Panc1 (cell line): ENCODE measurements at places on chromosomes 5 and 9. TPM values are rescaled to one million over a fixed set of nuclear protein-coding genes. Genes with fewer than 3 reads are reported as not detected.

GDNF gene
- total RNA-seq, result not detected

FLT4 gene
- 0.44 TPM for total RNA-seq

ADAMTS16 gene
- 0.54 TPM for total RNA-seq

NR6A1 gene
- 7.6 TPM for total RNA-seq

SLC25A2 gene
- total RNA-seq, result 0.28 TPM

GABBR2 gene
- 6.3 TPM for total RNA-seq

ARL10 gene
- total RNA-seq, result 2.0 TPM

GMCL2 gene
- total RNA-seq, result not detected

GRCh38 chr5:32984851-32985610 is 273.9 kb downstream of the NPR3 start:
- H3K4me1 ChIP-seq, result no peaks in the 10 kb centered on the region

GRCh38 chr9:37963936-37964739 is 60.2 kb upstream of the SLC25A51 start:
- no peak for DNase-seq
- H3K36me3 ChIP-seq, result no peaks in the 10 kb centered on the region; the same call in none of the 2 replicates
- peaks cover 48% of the 10 kb centered on the region for H3K4me1 ChIP-seq
- no peaks in the 10 kb centered on the region for H3K27me3 ChIP-seq

DNA sequence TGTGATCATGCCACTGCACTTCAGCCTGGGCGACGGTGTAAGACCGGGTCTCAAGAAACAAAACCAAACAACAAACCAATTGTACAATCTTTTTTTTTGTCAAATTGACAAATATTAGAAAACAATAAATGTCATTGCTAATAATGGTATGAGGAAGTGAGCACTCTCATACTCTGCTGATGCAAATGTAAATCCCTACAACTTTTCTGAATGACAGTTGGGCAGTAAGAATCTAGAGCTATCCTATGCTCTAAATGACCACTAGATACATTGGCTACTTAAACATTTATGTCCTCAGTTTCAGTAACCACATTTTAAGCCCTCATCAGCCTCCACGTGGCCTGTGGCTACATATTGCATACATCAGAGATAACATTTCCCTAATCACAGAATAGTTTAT is 256.2 kb downstream of the FER start:
- no peak for DNase-seq
- no peak overlapping the region for H3K27ac ChIP-seq
- H3K4me3 ChIP-seq, result no peak overlapping the region
- H3K4me1 ChIP-seq, result no peaks in the 10 kb centered on the region
- H3K36me3 ChIP-seq, result no peaks in the 10 kb centered on the region
- no peaks in the 10 kb centered on the region for H3K27me3 ChIP-seq

DNA sequence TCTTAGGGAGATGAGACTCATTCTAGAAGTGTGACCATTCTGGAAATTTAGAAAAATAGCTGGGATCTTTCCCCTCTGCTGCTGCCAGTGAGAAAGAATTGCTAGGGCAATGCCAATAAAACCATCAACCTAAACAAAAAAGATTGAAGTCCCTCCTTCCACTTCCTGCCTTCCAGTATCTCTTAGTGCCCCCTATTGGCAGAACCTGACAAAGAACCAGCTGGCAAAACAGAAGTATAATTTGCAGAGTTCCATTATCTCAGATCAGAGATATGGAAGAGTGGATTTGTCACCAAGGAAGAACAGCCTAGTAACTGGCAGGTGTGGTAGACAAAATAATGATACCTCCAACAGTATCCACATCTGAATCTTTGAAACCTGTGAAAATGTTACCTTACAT is 13.8 kb upstream of the PLCXD3 start:
- H3K4me3 ChIP-seq, result no peak overlapping the region
- H3K36me3 ChIP-seq, result no peaks in the 10 kb centered on the region
- no peaks in the 10 kb centered on the region for H3K27me3 ChIP-seq

- H3K4me1 ChIP-seq, result peaks cover 20% of the 10 kb centered on the region
- H3K4me3 ChIP-seq, result peak overlapping the region; percentile 41
- peak overlapping the region; percentile 81 for H3K27ac ChIP-seq
These were observed 11.3 kb downstream of the C9orf50 start for GRCh38 chr9:129609486-129610212.

DNA sequence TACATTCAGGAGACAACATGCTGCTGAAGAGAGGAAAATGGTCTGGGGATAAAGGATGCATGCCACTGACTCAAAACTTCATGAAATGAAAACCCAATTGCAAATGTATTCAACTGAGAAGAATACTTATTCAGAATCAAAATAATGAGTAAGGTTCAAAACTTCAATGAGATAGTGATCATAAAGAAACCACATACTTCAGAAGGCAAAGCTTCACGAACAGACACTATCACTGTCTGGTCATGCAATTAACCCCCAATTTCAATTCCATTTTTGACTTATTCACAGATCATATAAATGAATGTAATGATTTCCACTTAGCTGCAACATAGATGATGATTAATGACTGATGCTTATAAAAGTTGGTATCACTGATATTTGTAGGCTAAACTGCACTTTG is 33.0 kb upstream of the CTNNAL1 start:
- H3K4me3 ChIP-seq, result no peak overlapping the region
- no peak overlapping the region for H3K27ac ChIP-seq
- DNase-seq, result no peak
- no peaks in the 10 kb centered on the region for H3K27me3 ChIP-seq

DNA sequence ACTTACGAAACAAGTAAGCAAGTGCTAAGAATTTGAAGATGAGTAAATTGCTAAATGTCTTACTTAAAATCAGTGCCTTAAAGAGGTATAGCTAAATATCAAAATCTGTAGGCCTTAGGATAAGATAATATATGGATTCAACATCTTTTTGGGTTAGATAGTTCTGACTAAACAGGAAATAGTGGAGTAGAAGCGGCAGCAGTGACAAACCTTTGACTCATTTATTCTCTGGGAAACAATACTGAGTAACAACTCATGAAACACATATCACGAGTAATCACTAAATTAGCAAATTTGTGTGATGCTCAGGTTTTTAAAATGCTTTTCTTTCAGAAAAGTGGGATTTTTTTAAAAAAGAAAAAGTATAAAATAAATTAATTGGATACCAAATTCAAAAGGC is 762.1 kb upstream of the TYRP1 start:
- H3K4me3 ChIP-seq, result no peak overlapping the region
- H3K4me1 ChIP-seq, result no peaks in the 10 kb centered on the region
- no peak overlapping the region for H3K27ac ChIP-seq
- no peaks in the 10 kb centered on the region for H3K36me3 ChIP-seq

DNA sequence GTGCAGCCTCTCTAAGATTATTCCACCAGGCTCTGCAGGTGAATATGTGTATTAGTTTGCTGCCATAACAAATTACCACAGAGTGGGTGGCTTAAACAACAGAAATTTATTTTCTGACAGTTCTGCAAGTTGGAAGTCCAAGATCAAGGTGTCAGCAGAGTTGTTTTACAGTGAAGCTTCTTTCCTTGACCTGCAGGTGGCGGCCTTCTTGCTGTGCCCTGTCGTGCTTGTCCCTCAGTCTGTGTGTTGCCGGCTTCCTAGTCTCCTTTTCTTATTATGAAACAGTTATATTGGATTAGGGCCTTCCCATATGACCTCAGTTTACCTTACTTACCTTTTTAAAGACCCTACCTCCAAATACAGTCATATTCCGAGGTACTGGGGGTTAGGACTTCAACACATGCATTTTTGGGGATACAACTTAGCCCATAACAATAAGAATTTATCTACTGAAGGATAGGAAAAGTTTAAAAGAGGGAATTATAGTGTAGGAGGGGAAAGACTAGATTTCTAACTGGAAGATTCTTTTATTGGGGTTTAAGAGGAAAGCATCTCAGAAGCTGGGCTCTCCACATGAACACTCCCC is 97.4 kb downstream of the OSTF1 start:
- no peaks in the 10 kb centered on the region for H3K4me1 ChIP-seq
- peaks cover 2% of the 10 kb centered on the region; the same call in 1 of the 2 replicates for H3K27me3 ChIP-seq
- H3K4me3 ChIP-seq, result no peak overlapping the region
- DNase-seq, result peak; percentile 42
- H3K36me3 ChIP-seq, result no peaks in the 10 kb centered on the region
- no peak overlapping the region for H3K27ac ChIP-seq

GRCh38 chr5:81513473-81513872 is 119.5 kb upstream of the ACOT12 start:
- H3K4me3 ChIP-seq, result no peak overlapping the region
- H3K36me3 ChIP-seq, result no peaks in the 10 kb centered on the region
- DNase-seq, result no peak
- no peaks in the 10 kb centered on the region for H3K27me3 ChIP-seq
- no peaks in the 10 kb centered on the region for H3K4me1 ChIP-seq

GRCh38 chr9:123975871-123976270 is 35.7 kb upstream of the LHX2 start:
- H3K27ac ChIP-seq, result no peak overlapping the region
- no peaks in the 10 kb centered on the region for H3K36me3 ChIP-seq
- no peaks in the 10 kb centered on the region for H3K4me1 ChIP-seq
- H3K27me3 ChIP-seq, result no peaks in the 10 kb centered on the region
- no peak for DNase-seq

- H3K4me1 ChIP-seq, result no peaks in the 10 kb centered on the region; the same call in 1 of the 2 replicates
- DNase-seq, result no peak
- no peak overlapping the region for H3K4me3 ChIP-seq
- H3K36me3 ChIP-seq, result no peaks in the 10 kb centered on the region; the same call in 1 of the 2 replicates
- no peak overlapping the region for H3K27ac ChIP-seq
These were observed 256.8 kb upstream of the TNC start for GRCh38 chr9:115374724-115375268.

DNA sequence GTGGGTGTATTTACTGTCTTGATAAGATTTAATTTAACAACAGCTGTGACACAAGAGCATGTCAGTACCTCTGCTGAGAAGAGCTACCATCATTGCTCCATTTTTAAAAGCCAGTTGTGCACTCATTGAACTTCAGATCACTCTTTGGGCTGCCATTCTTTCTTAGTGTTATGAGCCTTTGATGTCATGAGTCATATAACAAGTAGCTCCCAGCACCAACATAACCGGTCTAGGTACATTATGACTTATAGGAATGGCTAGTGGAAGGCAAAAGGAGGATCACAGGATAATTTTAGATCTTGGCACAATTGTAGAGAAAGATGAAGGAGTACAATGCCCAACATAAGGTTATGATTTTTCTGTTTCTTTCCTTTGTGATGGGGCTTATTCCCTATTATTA is 170.8 kb upstream of the FBN2 start:
- DNase-seq, result no peak
- no peaks in the 10 kb centered on the region for H3K4me1 ChIP-seq
- no peaks in the 10 kb centered on the region for H3K27me3 ChIP-seq
- H3K4me3 ChIP-seq, result no peak overlapping the region
- H3K36me3 ChIP-seq, result no peaks in the 10 kb centered on the region

- no peak for DNase-seq
- H3K27me3 ChIP-seq, result no peaks in the 10 kb centered on the region
- no peaks in the 10 kb centered on the region for H3K4me1 ChIP-seq
- H3K27ac ChIP-seq, result no peak overlapping the region
These were observed 150.2 kb upstream of the KLF9 start for GRCh38 chr9:70564468-70565335.

GRCh38 chr5:63961125-63961597 is 1.1 kb downstream of the HTR1A start:
- H3K36me3 ChIP-seq, result no peaks in the 10 kb centered on the region
- no peak overlapping the region for H3K4me3 ChIP-seq
- no peak for DNase-seq
- H3K4me1 ChIP-seq, result no peaks in the 10 kb centered on the region
- H3K27ac ChIP-seq, result no peak overlapping the region

GRCh38 chr5:422323-423232 is 20.4 kb upstream of the EXOC3 start:
- H3K4me1 ChIP-seq, result no peaks in the 10 kb centered on the region
- H3K4me3 ChIP-seq, result no peak overlapping the region
- no peak overlapping the region for H3K27ac ChIP-seq
- no peaks in the 10 kb centered on the region for H3K36me3 ChIP-seq
- no peak for DNase-seq

- no peak for DNase-seq
- H3K27me3 ChIP-seq, result no peaks in the 10 kb centered on the region; the same call in 1 of the 2 replicates
- no peaks in the 10 kb centered on the region for H3K36me3 ChIP-seq
- H3K4me1 ChIP-seq, result no peaks in the 10 kb centered on the region
These were observed 420.6 kb downstream of the MED10 start for GRCh38 chr5:5957737-5958136.

DNA sequence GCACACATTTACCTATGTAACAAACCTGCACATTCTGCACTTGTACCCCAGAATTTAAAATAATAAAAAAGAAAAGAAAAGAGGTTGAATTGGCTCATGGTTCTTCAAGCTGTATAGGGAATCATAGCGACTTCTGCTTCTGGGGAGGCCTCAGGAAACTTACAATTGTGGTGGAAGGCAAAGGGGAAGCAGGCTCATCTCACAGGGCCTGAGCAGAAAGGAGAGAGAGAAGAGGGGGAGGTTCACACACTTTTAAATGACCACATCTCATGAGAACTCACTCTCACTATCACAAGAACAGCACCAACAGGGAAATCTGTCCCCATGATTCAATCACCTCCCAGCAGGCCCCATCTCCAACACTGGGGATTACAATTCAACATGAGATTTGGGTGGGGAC is 214.6 kb downstream of the CDK5RAP2 start:
- H3K4me1 ChIP-seq, result peaks cover 4% of the 10 kb centered on the region; the same call in 1 of the 2 replicates
- no peaks in the 10 kb centered on the region for H3K36me3 ChIP-seq
- no peaks in the 10 kb centered on the region for H3K27me3 ChIP-seq
- no peak overlapping the region for H3K27ac ChIP-seq

DNA sequence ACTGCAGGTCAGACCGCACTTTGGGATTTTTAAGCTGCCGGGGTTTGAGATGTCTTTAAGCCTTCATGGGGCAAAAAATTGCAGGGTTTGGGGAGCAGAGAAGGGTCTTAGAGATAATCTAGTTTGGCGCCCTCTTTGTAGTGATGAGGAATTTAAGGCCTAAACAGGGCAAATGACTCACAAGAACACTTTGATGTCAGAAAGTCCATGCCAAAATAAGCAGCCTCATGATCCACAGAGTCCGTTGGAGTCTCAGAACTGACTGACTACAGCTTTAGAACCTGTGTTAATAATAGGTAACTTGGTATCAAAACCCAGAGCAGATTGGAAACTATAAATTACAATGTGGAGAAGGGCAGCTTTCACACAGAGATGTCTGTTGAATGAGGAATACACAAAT is 35.9 kb upstream of the PTGS1 start:
- no peaks in the 10 kb centered on the region for H3K27me3 ChIP-seq
- H3K4me3 ChIP-seq, result no peak overlapping the region
- H3K36me3 ChIP-seq, result no peaks in the 10 kb centered on the region
- no peak for DNase-seq
- H3K4me1 ChIP-seq, result no peaks in the 10 kb centered on the region
- H3K27ac ChIP-seq, result no peak overlapping the region

- H3K27me3 ChIP-seq, result no peaks in the 10 kb centered on the region
- H3K4me3 ChIP-seq, result no peak overlapping the region
- H3K36me3 ChIP-seq, result no peaks in the 10 kb centered on the region
- H3K27ac ChIP-seq, result no peak overlapping the region
- H3K4me1 ChIP-seq, result no peaks in the 10 kb centered on the region
These were observed 86.8 kb upstream of the HSPA9 start for GRCh38 chr5:138661991-138662434.

DNA sequence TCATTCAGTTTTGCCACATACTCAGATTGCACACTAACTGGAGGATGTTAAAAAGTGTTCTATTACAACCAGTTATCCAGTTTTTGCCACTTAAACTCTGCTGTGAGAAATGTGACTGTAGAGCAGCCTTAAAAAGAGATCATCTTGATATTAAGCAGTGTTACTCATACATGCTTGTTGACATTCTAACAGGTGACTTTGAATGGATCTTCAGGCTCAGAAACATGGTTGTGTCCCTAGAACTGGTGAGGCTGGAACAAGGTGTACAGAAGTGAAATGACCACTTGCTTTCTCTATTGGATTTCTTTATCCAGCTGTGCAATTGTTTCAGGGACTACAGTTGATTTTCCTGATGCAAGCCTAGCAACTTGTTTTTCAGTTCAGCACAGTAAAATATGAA is 166.1 kb upstream of the CCDC152 start:
- no peaks in the 10 kb centered on the region for H3K4me1 ChIP-seq
- H3K27ac ChIP-seq, result no peak overlapping the region
- no peak for DNase-seq
- no peaks in the 10 kb centered on the region; the same call in 1 of the 2 replicates for H3K36me3 ChIP-seq
- H3K4me3 ChIP-seq, result no peak overlapping the region
